ENCODE measurements at places on chromosomes 6 and 20. TPM values are rescaled to one million over a fixed set of nuclear protein-coding genes. Genes with fewer than 3 reads are reported as not detected.
A peak's percentile ranks its signal among the peaks of the same experiment; 100 is the strongest.

DNA sequence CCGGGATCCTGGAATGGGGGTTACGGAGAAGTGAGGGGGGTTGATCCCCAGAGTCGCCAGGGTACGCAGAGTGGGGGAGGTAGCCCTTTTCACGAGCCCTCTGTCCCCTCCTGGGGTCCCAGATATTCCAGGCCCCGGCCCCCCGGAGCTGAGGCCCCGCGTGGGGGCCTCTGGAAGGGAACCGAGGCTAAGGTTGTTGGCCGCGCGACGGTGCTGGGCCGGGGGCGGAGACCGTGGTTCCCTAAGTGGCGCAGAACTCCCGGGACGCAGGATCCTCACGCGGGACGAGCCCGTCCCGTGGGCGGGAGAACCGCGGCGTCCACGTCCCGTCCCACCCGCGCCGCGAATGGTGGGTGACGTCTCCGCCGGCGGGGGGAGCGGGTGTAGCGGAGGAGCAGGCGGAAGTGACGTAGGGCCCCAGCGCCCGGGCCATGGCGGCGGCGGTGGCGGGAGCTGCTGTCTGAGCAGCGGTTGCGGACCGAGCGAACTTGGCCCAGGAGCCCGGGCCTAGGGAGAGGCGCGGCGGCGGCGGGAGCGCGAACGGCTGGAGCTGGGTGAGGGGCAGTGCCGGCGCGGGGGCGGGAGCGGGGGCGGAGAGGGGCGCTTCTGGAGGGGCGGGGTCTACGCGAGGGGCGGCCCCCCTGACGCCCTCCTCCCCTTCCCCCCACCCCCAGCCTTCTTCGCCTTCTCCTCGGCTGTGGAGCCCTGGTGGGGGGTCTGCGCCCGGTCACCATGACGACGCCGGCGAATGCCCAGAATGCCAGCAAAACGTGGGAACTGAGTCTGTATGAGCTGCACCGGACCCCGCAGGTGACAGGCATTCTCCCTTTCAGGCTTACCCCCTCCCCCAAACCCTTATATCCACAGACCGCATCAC lies at the start of gene RING1:
Gene RING1, plus strand, starts transcription at position 410 of the 877 bp plus-strand sequence. Its CDS starts 323 bp downstream, at position 733.
- peak within 1 kb of the TSS; percentile 87 for H3K4me3 ChIP-seq
- peaks cover 40% of the 10 kb centered on the region for H3K27me3 ChIP-seq
- DNase-seq = peak; percentile 90

DNA sequence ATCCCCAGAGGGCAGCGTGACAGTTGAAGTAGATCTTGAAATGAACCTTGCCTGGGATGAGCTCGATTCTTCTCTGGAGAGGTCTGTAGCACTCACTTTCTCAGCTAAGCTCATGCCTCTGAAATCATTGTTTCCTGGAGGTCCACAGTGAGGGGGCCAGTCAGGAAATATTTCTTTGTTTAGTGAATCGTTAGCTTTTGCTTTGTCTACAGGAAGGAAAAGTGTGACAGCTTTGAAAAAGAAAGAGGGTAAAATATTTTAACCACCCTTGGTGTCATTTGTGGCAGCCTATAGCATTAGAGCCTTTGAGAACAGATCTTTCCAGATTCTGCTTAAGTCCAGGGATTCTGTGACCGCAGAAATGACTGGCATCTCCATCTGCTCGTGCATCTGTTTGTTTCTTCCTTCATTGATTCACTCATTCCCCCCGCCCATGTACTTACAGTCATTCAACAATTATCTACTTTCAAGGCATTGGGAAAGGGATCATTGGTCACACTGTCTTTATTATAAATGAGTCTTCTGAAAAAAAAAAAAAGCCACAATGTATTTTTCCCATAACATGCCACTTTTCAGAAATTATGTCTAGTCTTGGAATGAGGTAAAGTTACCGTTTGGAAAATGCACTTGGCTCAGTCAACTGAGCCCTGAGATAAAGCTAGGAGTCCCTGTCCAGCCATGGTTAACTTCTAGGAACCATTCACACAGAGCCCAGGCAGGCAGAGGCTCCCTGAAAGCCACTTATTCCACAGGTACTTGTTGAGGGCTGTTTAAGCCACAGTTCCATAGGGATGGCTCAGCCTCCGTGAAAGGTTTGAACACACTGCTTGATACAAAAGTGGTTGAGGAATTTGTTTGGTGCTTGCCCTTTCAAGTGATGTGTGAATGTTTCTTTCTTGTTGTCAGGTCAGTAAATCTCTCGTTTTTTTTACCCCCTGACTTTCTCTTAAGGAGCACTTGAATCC lies 86.0 kb downstream of the TIAM2 start:
- no peak for DNase-seq
- H3K27ac ChIP-seq = no peak overlapping the region
- H3K27me3 ChIP-seq = no peaks in the 10 kb centered on the region
- H3K4me3 ChIP-seq = no peak overlapping the region
- no peaks in the 10 kb centered on the region for H3K36me3 ChIP-seq

- H3K27me3 ChIP-seq = no peaks in the 10 kb centered on the region
- DNase-seq = no peak
- no peaks in the 10 kb centered on the region for H3K4me1 ChIP-seq
- H3K36me3 ChIP-seq = no peaks in the 10 kb centered on the region
- no peak overlapping the region for H3K4me3 ChIP-seq
Measured at GRCh38 chr6:9878535-9878934, 536.3 kb downstream of the TFAP2A start.

DNA sequence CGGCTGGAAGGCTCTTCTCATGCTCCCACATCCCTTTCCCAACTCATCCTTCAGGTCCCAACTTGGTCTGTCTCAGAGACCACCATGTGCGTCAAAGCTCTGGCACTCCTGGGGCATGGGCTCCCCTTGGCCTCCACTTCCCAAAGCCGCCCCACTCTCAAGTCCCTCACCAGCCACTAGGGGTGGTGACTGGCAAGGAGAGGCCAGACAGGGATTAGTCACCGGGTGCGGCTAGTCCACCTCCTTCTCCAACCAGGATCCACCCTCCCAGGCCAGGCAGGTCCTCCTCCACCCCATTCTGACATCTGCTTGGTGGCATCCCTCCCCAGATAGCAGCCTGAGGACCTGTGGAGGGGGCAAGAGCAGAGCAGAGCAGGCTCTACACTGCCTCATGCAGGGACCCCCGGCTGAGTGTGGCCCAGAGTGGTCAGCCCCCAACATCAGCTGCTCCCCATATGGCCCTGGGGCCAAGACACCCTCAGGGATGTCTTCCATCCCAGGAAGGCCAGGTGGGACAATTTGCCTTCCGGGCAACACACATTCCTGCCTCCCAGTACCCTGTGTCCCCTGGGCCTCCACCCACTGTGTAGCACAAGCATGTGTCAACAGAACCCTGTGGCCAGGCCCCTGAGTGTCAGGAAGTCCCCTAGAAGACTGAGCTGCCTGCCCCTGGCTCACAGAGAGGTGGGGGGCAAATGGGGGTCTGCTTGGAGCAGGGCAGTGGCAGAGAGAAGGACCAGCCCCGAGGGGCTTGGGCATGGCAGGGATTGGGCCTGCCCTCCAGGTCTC lies 29.2 kb downstream of the YTHDF1 start:
- DNase-seq = no peak
- H3K27me3 ChIP-seq = no peaks in the 10 kb centered on the region
- no peak overlapping the region for H3K27ac ChIP-seq
- H3K4me1 ChIP-seq = no peaks in the 10 kb centered on the region
- no peak overlapping the region for H3K4me3 ChIP-seq

DNA sequence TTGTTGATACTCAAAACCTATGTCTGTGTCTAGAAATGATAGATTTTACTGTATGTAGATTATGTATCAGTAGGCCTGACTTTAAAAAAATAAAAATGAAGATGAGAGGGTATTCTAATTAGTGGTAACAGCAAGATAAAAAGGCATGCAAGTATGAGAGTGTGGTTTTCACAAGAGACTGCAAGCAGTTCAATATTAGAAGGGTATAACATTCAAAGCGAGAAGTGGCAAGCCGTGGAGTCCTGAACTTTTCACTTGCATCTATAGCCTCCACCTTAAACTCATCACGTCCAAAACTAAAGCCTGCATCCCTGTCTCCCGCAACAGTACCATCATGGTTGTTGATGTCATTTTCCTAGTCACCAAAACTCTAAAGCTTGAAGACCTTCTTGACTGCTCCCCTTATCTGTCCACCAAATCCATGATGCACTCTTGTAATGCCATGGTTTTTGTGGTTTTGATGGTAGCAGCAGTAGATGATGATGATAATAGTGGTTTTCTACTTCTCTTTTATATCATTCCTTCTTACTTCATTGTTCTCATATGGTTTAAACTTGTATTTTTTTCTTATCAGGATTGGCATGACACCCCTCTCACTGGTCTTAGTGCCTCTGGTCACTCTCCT lies 9.2 kb upstream of the CGA start:
- H3K4me1 ChIP-seq = no peaks in the 10 kb centered on the region
- no peak for DNase-seq
- H3K4me3 ChIP-seq = no peak overlapping the region
- H3K27me3 ChIP-seq = no peaks in the 10 kb centered on the region
- no peak overlapping the region for H3K27ac ChIP-seq
- no peaks in the 10 kb centered on the region for H3K36me3 ChIP-seq

DNA sequence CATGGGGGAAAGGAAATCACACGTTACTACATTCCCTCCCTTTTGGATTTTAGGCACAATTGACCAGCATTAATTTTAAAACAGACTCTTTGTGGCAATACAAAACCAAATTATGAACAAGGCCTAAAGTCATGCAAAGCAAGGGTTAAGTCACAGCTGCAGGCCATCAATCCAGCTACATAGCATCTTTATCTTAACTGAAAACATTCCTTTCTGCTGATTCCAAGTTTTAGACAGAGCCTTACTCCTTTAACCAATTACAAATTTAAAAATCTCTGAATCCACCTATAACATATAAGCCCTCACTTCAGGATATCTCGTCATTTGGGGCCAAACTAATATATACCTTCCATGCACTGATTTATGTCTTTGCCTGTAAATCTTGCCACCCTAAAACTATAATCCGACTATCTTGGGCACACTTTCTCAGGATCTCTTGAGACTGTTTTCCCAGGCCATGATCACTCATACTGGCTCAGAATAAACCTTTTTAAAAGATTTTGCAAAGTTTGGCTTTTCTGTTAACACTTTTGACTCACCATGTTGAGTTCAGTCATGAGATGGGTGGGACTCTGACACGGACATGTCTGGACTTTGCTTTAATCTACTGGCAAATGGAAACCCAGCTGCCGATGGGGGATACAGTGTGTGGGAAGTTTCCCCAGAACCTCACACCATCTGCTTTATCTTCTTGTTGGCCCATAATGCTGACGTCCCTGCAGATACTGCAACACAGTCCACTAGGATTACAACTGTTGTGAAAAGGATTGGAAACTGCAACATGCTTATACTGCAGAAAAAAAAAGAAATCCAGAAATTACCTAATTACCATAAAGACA lies 757.0 kb downstream of the PTPRT start:
- no peaks in the 10 kb centered on the region for H3K36me3 ChIP-seq
- H3K27ac ChIP-seq = no peak overlapping the region
- H3K4me1 ChIP-seq = no peaks in the 10 kb centered on the region
- no peaks in the 10 kb centered on the region for H3K27me3 ChIP-seq
- no peak overlapping the region for H3K4me3 ChIP-seq
- DNase-seq = no peak

- H3K27me3 ChIP-seq = no peaks in the 10 kb centered on the region
- H3K4me1 ChIP-seq = peaks cover 5% of the 10 kb centered on the region
- H3K27ac ChIP-seq = no peak overlapping the region
- H3K4me3 ChIP-seq = no peak overlapping the region
- H3K36me3 ChIP-seq = no peaks in the 10 kb centered on the region
- DNase-seq = peak; percentile 73
Measured at GRCh38 chr20:53413186-53413631, 180.4 kb downstream of the ZNF217 start.

- no peak overlapping the region for H3K27ac ChIP-seq
- H3K27me3 ChIP-seq = no peaks in the 10 kb centered on the region
- peak; percentile 65 for DNase-seq
- H3K36me3 ChIP-seq = peaks cover 2% of the 10 kb centered on the region
- H3K4me1 ChIP-seq = peaks cover 8% of the 10 kb centered on the region
- no peak overlapping the region for H3K4me3 ChIP-seq
Measured at GRCh38 chr20:36836591-36837269, 39.2 kb upstream of the TLDC2 start.

DNA sequence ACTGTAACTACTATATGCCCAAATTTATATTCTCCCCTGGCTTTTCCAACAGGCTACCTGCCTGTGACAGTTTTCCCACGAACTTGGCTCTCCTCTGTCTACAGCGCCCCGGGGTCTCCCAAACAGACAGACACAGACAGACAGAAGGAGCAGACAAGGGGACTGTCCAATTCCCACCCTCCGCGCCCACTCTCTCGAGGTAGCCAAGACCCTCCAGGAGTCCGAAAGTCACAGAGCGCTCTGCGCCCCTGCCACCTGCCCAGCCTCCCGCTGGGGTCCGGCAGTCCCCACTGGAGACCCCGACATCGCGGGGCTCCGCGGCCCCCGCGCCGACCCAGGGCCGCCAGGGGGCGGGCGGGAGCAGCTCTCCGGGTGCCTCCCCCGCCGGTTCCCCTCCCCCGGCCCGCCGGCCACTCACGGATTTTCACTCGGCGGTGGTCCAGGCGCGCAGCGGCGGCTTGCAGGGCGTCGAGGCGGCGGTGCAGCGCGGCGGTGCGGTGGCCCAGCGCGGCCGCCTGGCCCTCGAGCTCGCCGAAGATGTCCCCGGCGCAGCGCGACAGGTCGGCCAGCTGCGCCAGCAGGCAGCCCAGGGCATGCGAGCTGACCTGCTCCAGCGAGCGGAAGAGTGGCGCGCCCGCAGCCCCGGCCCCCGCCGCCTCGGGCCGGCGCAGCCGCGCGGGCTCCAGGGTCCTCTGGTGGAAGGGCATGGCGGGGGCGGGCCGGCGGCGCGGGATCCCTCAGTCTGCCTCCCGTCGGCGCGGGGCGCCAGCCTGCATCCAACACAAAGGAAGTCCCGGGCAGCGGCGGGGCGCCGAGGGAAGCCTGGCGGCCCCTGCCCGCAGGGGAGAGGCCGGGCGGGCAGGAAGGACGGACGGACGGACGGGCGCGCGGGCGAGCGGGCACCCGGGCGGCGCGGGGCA lies 81.3 kb upstream of the CCDC28A start:
- no peaks in the 10 kb centered on the region for H3K27me3 ChIP-seq
- peak overlapping the region; percentile 80 for H3K4me3 ChIP-seq
- peak; percentile 87 for DNase-seq
- H3K27ac ChIP-seq = peak overlapping the region; percentile 52
- no peaks in the 10 kb centered on the region for H3K4me1 ChIP-seq
- H3K36me3 ChIP-seq = no peaks in the 10 kb centered on the region

GRCh38 chr6:166476061-166476591 lies 93.4 kb upstream of the MPC1 start:
- H3K4me3 ChIP-seq = no peak overlapping the region
- DNase-seq = no peak
- H3K27me3 ChIP-seq = no peaks in the 10 kb centered on the region
- H3K27ac ChIP-seq = no peak overlapping the region
- H3K36me3 ChIP-seq = no peaks in the 10 kb centered on the region
- H3K4me1 ChIP-seq = no peaks in the 10 kb centered on the region

DNA sequence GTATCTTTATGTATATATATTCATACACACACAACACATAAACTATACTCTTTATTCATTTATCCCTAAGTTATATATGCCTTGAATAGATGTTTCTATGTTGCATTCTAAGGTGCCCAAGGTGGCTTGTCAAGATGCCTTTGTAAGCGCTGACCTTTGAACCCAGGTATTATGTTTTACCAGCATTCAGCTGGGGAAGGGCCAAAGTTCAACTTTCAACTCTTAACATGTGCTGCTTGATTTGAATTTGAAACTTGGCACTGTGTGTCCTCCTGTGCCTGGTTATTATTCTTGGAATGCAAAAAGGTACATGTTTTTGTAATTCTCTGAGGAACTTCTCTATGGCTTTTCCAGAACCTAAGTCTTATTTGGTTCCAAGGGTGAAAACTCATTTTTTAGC lies 146.5 kb downstream of the EDN1 start:
- no peaks in the 10 kb centered on the region for H3K36me3 ChIP-seq
- no peak overlapping the region for H3K27ac ChIP-seq
- no peak overlapping the region for H3K4me3 ChIP-seq
- no peak for DNase-seq
- H3K27me3 ChIP-seq = no peaks in the 10 kb centered on the region

MEP1A gene
- total RNA-seq = not detected

PNLDC1 gene
- 0.44 TPM for total RNA-seq

RBM38 gene
- 57.7 TPM for total RNA-seq

BTN1A1 gene
- 0.28 TPM for total RNA-seq

MCUR1 gene
- 37.3 TPM for total RNA-seq

Data from H1 (cell line).